ENCODE measurements at places on chromosomes 13 and 19. TPM values are rescaled to one million over a fixed set of nuclear protein-coding genes. Genes with fewer than 3 reads are reported as not detected.

DNA sequence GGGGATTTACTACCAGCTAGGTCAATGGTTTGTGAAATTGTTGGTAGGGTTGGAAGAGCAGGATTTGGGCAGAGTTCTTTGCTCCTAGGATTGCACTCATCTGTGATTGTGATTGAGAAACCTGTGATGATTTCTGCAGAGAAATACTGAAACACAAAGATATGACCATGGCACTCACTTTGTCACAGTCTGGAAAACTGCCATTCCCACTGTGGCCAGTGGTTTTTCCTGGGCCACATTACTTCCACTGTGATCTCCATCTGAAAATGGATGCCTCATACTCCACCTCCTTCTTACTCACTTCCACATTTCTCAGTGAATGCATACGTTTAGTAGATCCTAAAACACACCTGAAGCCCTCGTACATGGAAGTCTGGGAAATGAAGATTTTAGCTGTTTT lies 593.2 kb downstream of the LMO7 start:
- no peak for DNase-seq

- no peak for DNase-seq
Observed at GRCh38 chr19:686589-687297, 8.5 kb downstream of the PRSS57 start.

DNA sequence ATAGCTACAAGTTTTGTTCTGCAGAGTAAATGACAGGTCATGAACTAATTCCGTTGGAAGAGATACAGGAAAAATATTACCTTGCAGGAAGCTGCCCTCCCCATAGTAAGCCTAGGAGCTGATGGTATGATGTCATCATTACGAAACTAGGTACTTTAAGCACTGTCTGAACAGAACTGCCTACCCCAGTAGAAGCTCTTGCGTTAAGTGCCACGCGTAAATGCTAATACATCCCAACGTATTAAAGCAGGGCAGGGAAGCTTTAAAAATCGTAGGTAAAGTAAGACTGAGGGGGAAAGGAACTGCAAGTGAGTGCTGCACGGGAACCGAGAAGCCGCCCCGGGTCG lies 572 bp downstream of the UGGT2 start:
- DNase-seq: peak; percentile 20

DNA sequence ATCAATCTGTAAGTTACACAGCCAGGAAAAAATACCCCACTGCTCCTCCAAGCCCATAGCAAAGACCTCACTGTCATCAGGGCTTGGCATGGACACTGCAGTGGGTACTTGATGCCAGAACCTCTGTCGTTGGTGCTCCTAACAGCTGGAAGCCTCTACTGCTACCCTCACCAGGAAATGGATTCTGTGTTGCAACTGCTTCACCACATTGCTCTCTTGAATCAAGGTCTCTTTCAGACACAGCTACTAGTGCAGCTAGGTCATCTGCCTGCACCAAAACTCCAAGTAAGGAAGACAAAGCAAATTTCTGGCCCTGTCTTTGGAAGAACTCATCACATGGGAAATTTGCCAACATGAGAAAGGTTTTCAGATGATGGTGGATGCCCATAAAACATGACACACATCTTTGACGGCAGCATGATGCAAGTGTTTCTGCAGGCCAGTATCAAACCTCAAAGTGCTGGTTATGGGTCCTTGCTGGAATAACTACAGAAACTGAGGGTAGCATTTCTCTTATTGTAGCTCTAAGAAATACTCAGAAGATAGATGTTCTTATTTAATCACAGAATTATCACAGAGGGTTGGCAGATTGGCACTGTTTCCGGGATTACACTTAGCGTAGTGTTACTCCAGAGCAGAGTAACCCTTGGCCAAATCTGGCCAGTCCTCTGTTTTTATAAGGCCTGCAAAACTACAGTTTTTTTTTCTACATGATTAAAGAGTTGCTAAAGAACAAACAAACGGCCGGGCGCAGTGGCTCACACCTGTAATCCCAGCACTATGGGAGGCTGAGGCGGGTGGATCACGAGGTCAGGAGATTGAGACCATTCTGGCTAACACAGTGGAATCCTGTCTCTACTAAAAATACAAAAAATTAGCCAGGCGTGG lies 12.9 kb upstream of the PCCA start:
- DNase-seq: no peak

DNA sequence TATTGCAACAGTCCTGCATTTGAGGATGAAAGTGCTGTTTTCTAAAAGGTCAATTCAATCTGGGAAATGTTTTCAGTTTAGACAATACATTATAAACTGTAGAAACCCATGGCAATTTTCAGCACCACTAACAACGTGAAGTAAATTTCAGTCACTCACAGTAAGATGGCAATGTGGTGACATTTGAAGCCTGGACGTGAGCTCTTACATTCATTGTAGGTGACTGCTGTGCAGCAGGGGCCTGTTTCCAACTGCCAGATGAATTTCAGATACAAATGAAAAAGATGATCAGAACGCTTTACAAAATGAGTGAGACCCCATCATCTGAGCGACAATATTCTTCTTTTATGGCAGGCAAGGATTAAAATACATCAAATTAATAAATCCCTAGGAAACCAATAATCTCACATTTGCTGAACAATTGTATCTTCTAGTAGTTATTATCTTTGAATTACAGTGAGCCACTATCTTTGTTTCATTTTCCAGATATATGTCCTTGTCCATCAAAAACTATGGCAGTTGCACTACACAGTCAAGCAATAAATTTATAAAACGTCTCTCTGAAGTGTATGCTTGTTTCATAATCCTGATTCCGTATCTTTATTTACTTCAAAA lies 1816.8 kb downstream of the OLFM4 start:
- DNase-seq: no peak

- peak; percentile 40 for DNase-seq
Observed at GRCh38 chr19:34269968-34270621, 15.7 kb downstream of the GARRE1 start.

DNA sequence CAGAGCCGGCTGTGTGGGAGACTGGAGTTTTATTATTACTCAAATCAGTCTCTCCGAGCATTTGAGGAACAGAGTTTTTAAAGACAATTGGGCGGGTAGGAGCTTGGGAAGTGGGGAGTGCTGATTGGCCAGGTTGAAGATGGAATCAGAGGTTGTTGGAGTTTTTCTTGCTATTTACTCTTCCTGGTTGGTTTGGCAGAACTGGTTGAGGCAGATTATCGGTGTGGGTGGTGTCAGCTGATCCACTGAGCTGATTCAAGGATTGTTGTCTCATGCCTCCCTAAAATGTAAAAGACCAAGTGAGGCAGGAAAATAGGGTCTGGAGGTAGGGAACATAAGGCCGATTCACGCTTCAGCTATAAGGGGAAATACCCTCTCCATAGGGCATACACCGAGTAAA lies 1.3 kb upstream of the TDRD12 start:
- no peak for DNase-seq

DNA sequence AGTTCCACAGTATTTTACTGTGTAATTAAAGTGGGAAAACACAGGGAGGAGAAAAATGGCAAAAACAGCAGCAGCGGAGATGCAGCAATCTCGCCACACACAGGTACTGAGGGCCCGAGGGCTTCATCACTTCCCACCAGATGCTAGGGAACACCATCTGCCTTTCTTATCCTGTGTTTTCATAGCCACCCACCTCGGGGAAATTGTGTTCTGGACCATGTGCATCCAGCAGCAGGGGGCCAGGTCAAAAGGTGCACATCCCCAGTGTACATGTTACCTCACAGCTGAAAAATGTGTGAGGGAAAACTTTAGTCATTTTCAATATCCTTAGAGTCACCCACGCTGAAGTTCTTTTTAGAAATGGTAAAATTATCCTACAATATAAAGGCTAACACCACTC lies 30.2 kb downstream of the PDCD5 start:
- no peak for DNase-seq

DNA sequence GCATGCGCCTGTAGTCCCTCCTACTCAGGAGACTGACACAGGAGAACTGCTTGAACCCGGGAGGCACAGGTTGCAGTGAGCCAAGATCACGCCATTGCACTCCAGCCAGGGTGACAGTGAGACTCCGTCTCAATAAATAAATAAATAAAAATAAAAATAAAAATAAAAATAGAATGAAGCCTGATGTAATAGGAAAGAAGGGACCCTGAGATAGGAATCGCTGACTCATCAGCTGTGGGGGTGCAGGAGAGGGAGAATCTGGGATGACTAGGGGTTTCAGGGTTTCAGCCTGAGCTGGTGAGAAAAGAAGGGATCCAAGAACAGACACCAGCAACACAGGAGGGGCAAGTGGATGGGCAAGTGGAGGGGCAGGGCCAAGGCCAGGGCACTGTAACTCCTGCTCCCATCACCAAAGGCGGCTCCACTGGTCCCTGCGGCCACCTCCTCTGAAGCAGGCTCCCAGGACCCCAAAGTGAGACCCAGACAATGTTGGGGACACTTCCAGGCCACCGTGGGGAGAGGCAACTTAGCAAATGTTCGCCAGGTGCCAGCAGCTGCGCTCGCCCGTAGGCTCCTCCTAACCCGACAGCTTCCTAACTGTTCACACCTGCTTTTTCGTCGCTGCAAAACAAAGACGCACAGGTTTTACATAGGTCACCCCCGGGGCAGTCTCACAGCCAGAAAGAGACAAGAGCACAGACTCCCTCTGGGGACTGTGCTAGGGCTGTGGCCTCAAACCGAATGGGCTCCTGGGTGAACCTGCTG lies 1.2 kb downstream of the HAUS8 start:
- DNase-seq: no peak

DNA sequence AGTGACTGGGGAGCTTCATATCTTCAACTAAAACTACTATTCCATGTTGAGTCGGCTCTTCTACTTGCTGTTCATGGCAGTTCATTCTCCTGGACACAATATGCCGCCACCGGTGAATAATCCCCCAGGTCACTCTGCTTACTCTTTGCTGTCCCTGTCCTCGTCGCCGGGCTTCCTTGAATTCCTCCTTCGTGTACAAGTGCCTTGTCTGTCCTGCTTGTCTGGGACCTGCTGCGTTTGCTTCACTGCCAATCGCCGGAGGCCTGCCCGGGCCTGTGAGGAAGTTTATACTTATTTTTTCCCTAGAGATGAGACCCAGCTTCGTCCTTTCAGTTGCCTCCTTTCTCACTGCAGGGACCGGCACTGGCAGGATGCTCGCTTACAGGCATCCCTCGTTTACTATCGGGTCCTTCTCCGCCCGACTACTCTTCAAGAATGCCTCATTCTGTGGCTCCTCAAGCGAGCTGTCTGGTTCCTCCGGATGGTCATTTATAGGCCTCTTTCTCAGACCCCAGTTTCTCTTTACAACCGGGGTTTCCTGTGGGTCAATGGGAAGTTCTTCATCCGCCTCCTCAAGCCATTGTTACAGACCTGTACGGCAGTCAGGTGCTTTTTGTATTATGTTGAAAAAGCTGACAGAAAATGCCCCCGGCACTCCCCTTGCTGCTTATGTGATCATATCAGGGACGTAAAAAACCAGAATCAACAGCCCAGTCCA lies 5.5 kb upstream of the ERVV-1 start:
- no peak for DNase-seq

DNA sequence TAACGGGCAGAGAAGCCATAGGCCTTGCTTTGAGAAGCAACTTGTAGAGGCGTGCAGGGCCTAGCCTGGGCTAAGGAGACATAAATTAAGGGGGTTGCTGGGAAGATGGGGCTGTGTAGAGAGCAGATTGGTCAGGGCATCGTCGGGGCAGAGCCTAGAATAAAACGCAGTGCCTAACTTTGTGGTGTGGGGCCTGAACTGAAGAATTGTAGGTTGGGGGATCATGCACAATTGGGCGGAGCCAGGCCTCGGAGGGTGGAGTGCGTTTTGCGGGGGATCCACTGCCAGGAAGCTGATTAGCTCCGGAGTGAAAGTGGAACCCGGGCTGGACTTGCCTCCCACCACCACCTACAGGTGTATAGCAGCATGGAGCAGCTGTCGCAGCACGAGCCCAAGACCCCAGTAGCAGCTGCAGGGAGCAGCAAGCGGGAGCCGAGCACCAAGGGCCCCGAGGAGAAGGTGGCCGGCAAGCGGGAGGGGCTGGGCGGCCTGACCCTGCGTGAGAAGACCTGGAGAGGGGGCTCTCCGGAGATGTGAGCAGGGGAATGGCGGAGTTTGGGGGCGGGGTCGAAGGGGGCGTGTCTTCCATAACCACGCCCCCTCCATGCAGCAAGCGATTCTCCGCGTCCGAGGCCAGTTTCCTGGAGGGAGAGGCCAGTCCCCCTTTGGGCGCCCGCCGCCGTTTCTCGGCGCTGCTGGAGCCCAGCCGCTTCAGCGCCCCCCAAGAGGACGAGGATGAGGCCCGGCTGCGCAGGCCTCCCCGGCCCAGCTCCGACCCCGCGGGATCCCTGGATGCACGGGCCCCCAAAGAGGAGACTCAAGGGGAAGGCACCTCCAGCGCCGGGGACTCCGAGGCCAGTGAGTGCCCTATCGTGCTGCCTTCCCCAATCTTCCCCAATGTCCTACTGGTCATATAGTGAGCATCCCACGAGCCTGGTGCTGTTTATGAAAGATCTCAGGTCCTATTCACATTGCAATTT lies 13.8 kb downstream of the DNASE2 start:
- DNase-seq: peak; percentile 36

GRCh38 chr19:44753932-44754749 lies 5.6 kb downstream of the BCL3 start:
- no peak for DNase-seq

DNA sequence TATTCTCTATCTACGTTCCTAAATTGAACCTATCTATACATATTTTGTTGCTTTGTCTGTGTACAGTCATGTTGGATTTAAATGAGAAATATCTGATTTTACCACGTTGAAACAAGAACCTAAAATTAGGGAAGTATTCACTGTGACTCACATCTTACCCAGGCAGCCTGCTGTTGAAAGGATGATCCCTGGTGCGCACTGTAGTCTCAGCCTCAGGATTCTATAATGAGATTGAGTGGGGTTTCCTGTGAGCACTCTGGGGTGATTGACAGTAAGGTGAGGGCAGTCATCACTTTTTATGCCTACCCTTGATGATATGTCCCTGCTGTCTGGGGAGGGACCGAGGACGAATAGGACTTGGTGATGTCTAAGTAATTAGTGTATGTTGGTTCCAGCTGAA lies 35.4 kb downstream of the PCCA start:
- DNase-seq: no peak

- DNase-seq: no peak
Observed at GRCh38 chr19:56778351-56778750, 62.2 kb downstream of the PEG3 start.

GRCh38 chr13:99442273-99442895 lies 58.9 kb upstream of the TM9SF2 start:
- DNase-seq: peak; percentile 24

Gene LYPD5
- 16.0 TPM for total RNA-seq

Gene ZNF160
- 42.4 TPM for total RNA-seq

Gene FFAR3
- 0.10 TPM for total RNA-seq

Gene CILP2
- 0.49 TPM for total RNA-seq

Gene ZNF578
- 3.4 TPM for total RNA-seq
